ENCODE measurements at places on chromosomes 3 and 15.

- DNase-seq = no peak
These were observed 297.1 kb upstream of the MME start for GRCh38 chr3:154783061-154783460.

- DNase-seq = no peak
These were observed 485.4 kb upstream of the TPRG1 start for GRCh38 chr3:188686324-188686723.

DNA sequence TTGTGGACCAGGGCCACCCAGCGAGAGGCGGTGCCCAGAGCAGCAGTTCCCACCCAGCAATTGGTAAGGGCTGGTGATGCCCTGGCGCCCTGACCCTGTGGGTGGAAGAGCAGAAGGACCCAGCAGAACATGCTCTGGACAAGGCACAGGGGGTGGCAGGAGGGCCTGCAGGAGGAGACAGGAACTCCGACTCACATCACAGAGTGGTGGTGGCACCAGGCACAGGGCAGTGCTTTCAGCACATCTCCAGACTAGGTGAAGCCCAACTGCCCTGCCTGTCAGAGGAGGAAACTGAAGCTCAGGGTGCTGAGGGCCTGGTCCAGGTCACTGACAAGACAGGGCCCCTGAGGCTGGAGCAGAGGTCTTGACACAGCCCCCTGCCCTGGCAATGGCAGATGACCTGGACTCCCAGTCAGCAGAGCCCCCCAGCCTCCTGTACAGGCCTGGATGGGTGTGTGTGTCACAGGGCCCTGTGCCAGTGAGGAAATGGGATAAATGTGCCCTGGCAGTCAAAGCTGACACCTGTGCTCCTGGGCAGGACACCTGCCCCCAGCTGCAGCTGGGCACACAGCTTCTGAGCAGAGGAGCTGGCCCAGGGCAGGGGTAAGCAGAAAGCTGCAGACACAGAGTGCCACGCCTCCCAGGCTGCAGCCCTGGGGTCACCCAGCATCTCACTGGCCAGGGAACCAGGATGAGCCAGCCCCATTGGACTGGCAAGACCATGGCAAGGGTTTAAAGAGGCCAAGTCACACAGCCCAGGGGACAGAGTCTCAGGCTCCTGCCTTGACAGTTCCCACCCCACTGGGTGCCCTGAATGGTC is 11.4 kb downstream of the KLF15 start:
- no peak for DNase-seq

DNA sequence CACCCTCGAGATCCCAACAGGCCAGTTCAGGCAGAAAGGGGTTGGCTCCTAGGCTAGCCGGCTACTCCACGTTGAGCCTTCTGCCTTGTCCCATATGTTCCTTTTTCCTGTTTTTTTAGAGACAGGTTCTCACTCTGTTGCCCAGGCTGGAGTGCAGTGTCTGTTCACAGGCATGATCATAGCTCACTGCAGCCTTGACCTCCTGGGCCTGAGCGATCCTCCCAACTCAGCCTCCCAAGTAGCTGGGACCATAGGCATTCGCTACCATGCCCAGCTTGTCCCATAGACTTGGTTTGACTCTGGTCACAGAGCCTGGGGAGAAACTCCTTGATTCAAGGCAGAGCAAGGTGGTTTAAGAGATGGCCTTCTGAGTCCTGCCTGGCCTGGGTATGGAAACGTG is 32.3 kb downstream of the ZNF710 start:
- no peak for DNase-seq

DNA sequence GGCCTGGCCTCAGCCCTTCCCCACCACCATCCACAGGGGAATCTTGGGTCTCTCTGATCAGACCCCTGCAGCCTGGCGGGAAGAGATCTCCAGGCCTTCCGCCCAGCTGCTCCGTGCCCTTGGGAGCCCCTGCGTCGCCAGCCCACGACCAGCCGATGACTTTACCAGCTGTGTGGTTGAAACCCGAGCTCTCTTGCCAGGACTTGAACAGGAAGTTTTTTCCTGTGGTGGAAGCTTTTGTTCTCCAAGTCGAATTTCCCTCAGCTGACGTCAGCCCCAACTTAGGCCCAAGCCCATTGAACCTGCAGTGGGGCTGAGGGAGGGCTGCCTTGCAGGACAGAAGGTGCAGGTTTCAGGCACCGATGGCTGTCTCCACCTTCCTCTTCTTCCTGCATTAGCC is 51.7 kb upstream of the SMAD3 start:
- DNase-seq = peak; percentile 36

GRCh38 chr3:172319595-172319994 is 128.7 kb downstream of the GHSR start:
- DNase-seq = no peak

- DNase-seq = no peak
These were observed 438.2 kb upstream of the PROK2 start for GRCh38 chr3:72223116-72223515.

GRCh38 chr3:61908382-61908781 is 347.0 kb downstream of the PTPRG start:
- no peak for DNase-seq

DNA sequence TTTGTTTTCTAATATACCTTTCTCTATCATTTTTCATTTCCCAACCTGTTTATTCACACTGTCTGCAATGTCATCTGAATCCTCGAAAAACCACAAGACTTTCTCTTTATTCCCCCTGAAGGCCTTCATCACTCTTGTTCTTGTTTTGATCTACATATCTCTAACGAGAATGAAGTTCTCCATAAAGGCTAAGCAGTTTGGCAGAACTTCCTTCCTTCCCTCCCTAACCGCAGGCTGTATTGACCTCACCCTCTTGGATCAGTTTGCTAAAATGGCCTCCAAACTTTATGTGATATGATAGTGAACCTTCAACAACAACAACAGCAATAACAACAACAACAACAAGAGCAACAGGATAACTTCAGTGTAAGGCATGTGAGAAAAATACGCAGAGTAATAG is 392.8 kb downstream of the TIGIT start:
- no peak for DNase-seq

- no peak for DNase-seq
These were observed 12.8 kb upstream of the SH3BP5 start for GRCh38 chr3:15345066-15345607.

DNA sequence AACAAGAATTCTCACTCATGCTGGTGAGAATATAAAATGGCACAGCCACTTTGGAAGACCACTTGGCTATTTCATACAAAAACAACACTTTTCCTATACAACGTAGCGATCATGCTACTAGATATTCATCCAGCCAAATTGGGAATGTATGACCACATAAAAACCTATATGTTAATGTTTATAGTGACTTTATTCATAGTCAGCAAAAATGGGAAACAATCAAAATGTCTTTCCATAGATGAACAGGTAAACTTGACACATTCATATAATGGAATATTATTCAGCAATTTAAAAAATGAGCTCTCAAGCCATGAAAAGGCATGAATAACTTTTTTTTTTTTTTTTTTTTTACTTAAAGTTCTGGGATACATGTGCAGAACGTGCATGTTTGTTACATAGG is 445.2 kb downstream of the ZBBX start:
- DNase-seq = no peak

DNA sequence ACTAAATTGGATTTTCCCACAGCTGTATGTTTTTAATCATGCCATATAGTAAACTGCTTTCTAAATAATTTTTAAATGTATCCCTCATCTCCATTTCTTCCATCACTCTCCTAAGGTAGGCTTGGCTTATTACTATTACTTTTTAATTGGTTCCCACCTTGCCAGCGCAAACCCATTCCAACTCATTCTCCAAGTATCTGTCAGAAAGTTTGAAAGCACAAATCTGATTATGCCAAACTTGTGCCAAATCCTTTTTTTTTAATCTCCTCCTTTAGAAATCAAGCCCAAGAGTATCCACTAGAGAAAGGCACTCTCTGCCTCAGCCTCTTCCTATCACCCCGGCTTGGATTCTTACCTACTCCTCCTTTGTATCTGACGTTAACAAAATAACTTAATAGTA is 784.5 kb downstream of the TBL1XR1 start:
- DNase-seq = no peak

DNA sequence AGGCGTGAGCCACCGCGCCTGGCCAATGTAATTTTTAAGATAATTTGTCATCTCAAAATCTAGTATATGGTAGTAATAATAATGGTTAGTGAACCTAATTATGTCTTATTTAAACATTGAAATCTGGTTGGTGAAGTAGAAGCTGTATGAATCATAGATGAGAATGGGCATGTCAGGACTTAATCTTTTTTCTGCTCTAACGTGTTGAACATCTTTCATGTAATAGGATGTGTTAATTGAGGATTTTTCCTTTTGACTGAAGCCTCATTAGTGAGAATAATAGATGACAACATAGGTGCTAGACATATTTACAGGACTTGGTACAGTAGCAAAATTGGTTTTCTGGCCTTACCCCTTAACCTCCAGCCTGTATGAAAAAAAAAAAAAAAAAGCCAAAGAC is 835.6 kb downstream of the IGSF11 start:
- DNase-seq = no peak

- peak; percentile 28 for DNase-seq
These were observed 60.1 kb downstream of the RAD18 start for GRCh38 chr3:8903191-8903590.

DNA sequence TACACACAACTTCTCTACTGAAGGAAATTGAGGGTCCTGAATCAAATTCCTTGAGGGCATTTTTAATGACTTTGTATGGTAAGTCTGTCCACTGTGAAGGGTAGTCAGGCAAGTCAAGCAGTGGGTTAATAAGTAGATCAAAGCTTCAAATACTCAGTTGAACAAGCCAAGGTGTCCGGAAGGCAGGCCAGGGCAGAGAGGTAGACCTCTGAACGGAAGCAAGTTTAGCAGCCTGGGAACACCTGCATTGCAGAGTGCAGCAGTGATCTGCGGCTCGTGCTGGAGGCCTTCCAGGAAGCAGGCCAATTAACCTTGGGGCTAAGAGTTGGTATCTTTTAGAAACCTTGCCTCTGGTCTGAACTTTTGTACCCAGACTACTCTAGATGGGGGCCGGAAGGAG is 143.8 kb downstream of the LRTM1 start:
- DNase-seq = no peak

- no peak for DNase-seq
These were observed 2.3 kb upstream of the COL6A6 start for GRCh38 chr3:130514681-130515080.

- DNase-seq = peak; percentile 47
These were observed 37.8 kb upstream of the SPTSSB start for GRCh38 chr3:161409069-161409468.

DNA sequence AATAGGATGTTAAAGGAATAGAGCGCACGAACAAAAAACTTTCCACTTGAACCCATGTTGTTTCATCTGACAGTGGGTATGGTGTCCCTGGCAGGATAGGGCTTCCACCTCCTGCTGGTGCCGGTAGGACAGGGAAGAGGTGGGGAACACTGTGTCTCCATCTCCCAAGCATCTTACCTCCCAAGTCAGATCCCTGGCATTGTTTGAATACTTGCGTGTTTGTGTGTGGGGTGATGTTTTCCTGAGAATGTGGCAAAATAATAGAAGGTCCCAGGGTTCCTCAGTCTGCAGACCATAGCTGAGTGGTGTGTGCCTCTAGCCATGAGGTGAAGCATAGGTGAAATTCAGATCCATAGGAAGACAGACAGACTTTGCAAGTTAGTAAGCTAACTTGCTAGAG is 119.4 kb downstream of the IGF1R start:
- DNase-seq = no peak

GRCh38 chr3:52091586-52092270 is 35.4 kb upstream of the DUSP7 start:
- DNase-seq = peak; percentile 76

GRCh38 chr3:128273841-128274573 is 120.7 kb downstream of the EEFSEC start:
- no peak for DNase-seq

- DNase-seq = no peak
These were observed 37.7 kb downstream of the SLC6A6 start for GRCh38 chr3:14440168-14440518.

DNA sequence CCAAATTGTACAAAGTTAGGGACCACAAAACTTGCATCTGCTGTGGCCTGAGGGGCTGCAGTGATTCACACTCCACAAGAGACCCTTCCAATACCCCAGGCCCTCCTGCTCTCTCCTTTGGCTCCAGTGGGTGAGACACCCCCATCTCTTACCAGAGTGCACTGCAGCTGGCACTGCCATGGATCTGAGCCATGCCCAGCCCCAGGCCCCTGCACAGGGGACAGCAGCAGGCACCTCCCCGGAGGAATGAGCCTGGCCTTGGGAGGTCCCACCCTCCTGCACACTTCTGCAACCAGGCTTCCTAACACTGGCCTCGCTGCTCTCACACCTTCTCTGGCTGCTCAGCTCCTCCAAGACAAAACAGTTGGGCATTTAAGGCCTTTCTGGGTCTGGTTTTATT is 16.3 kb upstream of the TSPAN3 start:
- no peak for DNase-seq

GRCh38 chr15:41671656-41672648 is 11.7 kb downstream of the MGA start:
- DNase-seq = no peak

DNA sequence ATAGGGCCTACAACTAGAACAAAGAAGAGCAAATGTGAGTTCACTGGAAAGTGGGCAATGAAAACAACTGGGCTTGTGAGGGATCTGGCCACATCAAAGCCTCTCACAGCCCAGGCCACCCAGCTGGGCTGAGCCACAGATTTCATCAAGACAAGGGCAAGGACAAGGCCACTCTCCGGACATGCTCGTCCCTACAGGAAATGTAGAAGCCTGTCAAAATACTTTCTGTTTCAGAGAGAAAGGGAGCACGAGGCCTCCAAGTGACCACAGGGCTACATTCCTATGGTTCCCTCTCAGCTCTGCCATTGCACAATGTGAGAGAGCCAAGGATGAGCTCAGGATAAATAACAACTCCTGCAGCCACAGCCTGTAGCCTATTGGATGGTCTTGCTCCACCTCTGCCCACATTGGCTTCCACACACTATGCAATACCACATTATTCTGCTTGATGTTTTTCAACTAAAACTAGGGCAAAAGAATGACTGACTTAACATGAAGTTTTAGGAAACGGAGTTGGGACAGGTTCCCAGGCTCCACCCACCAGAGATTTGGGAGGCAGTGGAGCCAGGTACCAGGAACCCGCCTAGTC is 12.1 kb downstream of the TBC1D2B start:
- DNase-seq = peak; percentile 100

DNA sequence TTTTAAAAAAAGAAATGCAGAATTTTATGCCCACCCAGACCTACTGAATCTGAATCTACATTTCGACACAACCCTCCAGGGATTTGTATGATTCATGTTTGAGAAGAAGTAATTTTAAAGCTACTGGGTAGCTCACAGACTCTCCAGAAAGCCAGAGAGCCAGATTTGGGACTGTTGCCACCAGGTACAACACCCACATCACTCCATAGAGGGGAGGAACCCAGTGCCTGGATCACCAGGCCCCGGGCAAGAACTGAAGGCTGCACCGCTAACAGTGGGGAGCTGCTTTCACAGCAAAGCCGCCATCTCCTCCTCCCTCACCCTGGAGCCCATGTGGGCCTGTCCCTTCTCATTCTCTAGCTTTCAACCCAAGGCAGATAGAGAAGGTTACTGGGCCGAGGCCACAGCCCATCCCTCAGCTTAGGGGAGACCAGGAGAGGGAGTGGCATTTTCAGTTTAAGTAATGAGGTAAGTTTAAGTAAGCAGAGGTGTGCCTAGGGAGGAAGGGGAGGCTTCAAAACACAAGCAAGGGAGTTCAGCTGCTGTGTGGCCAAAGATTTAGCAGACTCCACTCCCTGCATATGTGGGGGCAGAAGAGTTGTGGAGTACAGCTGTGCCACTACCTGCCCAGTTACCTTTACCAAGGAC is 109.8 kb downstream of the IL12A start:
- no peak for DNase-seq

- no peak for DNase-seq
These were observed 130.2 kb upstream of the SGO1 start for GRCh38 chr3:20316238-20316637.

All from mesenchymal stem cell (in vitro differentiated cells and primary cell).